ENCODE measurements at places on chromosomes 13 and 19. TPM values are rescaled to one million over a fixed set of nuclear protein-coding genes. Genes with fewer than 3 reads are reported as not detected.

Gene ZNF274
- 33.8 TPM for total RNA-seq

Gene PTPRH
- 175 TPM for total RNA-seq

Gene CPT1C
- total RNA-seq = 14.2 TPM

Gene MYO16
- 0.20 TPM for total RNA-seq

Gene PEAK3
- total RNA-seq = 1.0 TPM

GRCh38 chr13:28349907-28350654, 144.8 kb downstream of the FLT1 start:
- no peak for DNase-seq

DNA sequence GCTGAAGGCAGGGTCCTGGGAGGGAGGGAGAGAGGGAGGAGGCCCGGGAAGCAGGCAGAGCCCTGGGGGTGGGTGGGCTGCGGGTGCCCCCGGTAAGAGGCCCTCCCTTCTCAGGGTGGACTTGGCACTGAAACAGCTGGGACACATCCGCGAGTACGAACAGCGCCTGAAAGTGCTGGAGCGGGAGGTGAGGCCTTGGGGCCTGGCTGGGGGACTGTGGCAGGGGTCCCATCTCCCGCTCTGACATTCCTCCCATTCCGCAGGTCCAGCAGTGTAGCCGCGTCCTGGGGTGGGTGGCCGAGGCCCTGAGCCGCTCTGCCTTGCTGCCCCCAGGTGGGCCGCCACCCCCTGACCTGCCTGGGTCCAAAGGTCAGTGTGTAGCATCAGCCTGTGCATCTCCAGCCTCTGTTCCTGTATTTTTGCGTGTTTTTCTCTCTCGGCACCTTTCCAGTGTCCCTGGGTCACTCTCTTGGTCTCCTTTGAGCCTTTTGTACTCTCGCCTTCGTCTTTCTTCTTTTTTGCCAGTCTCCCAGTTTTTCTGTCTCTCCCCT, 53.4 kb downstream of the TRPM4 start:
- DNase-seq = no peak

DNA sequence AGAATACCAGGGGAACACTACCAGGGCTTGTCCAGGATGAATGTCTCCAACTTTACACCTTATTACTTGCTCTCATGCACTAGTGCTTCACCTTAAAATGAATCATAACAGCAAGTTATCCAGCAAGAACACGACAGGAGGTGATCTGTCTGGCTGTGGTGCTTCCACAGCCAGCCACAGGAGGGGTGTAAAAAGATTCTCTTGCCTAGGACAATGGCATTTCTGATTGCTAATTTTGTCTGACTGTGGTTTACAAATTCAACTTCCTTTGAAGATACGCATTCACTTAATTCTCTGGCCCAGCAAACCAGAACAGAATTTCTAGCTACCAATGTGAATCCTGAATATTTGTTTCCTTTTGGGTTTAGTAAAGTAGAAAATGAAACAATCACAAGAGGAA, 23.1 kb upstream of the COG3 start:
- no peak for DNase-seq

DNA sequence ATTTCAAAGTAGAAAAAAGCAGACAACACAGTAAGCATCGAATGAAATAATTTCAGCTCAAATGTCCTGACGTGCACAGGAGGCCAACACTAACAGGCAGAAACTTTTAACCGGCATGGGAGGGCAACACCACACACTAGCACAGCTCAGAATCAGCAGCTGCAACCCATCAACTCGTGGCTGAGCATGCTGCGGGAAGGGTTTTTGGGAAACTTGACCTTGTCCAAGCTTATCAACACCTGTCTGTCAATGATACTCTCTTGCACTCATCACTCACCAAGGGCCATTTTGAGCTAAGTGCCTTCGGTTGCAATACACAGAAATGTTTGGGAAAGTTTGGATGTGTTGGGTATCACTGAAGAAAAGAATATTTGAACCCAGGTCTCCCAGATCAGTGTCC, 483.7 kb downstream of the TSHZ3 start:
- DNase-seq = no peak

GRCh38 chr19:33905937-33906577, 109.4 kb downstream of the KCTD15 start:
- peak; percentile 62 for DNase-seq

DNA sequence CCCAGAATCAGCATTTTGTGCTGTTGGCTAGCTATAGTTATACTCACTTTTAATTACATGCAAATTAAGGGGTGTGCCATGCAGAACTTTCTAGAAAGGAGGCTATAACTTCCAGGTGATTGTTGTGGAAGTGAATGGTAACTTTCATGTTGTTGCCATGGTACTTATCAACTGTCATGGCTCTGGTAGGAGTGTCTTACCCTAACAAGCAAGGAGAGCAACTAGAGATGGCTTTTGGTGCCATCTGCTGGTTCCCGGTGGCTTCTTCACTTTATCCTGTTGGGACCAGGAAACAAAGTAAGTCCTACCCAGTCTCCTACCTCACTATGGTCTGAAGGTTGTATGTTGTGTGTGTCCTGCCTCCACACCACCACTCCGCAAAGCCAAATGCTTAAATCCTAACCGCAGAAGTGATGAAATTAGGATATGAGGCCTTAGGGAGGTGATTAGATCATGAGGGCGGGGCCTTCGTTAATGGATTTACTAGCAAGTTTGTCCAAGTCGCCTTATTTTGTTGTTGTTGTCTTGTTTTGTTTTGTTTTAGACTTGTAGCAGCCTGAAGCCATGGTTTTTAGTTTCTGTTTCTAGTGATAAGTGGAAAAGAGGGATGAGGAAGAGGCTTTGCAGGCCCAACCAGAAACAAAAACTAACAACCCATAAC, 22.6 kb downstream of the FBXL12 start:
- peak; percentile 91 for DNase-seq

- DNase-seq = no peak
Observed at GRCh38 chr13:30097701-30098100, 209.7 kb downstream of the KATNAL1 start.

DNA sequence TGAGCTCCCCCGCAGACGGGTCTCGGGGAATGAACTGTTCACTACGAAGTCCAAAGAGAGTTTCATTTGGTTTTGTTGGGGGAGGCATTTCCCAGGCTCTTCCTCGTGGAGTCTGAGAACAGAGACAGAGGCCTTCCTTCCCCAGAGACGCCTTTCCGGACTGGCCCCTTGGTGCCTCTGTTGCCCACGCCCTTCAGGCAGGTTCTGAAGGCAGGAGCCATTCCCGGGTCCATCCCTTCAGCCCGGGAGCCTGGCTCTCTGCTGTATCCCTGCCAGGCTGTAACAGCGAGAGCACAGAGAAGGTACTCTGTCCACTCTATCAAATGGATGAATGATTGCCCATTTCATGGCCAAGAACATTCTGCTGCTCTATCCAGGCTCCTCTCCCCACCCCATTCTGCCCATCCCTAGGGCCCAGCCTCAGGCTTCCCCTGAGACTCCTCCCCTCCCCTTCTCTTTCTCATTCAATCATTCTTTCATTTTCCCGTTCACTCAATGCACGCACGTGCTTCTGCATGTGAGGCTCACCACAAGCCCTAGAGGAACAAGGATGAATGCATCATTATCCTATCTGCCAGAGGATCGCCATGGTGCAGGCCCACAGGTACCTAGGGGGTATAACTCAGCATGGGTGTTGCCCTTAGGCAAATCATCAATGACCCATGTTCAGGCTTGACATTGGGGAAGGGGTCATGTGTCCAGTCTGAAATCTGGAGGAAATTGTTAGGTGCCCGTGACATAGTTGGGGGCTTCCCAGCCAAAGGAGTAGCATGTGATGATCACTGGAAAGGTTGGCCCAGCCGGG, 298.6 kb downstream of the ZNF536 start:
- no peak for DNase-seq

GRCh38 chr19:2039959-2040646, 10.9 kb downstream of the MKNK2 start:
- no peak for DNase-seq

DNA sequence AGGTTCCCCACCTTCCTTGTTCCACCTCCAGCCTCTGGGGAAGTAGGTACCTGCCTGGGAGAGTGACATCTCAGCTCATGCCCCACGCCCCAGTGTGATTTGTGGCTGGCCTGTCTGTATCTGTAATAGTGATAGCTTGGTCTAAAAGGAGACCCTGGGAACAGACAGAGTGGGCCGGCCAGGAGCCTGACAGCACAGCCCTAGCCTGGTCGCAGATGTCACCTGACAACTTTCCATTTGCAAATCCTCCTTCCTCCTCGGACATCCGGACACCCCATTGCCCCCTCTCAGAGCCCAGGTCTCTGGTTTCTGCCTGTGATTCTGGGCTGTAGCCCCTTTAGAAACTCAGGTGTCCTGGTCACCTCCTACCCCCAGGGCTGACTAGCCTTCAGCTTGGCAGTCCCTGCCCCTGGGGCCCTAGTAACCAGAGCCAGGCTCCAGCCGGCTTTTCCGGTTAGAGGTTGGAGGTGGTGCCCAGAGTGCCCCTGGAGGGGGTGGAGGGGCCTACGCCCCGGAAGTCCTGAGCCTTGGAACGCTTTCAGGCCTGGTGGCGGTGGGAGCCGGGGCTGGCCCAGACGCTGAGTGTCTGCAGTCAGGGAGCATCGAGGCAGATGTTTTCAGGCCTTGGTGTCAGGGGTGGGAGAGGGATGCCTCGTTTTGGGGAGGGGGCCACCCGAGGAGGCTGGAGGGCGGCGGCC, 6.5 kb downstream of the LRRC8E start:
- no peak for DNase-seq
